Stimulated activated CD4-positive, alpha-beta T cell treated with anti-CD3 and anti-CD28 coated beads, Interleukin-2, amount 100 ng/mL, for 24 hours (primary cell): ENCODE measurements at places on chromosomes 16 and 17.

GRCh38 chr16:1071561-1072225 is 854 bp upstream of the SSTR5 start:
- no peak for DNase-seq

DNA sequence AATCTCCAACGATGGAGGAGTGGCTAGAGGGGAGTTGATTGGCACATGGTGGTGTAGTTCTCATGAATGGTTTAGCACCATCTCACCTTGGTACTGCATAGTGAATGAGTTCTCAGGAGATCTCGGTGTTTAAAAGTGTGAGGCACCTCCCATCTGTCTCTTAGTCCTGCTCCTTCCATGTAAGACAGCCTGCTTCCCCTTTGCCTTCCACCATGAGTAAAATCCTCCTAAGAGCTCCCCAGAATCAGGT is 428.8 kb upstream of the MAF start:
- DNase-seq: no peak

DNA sequence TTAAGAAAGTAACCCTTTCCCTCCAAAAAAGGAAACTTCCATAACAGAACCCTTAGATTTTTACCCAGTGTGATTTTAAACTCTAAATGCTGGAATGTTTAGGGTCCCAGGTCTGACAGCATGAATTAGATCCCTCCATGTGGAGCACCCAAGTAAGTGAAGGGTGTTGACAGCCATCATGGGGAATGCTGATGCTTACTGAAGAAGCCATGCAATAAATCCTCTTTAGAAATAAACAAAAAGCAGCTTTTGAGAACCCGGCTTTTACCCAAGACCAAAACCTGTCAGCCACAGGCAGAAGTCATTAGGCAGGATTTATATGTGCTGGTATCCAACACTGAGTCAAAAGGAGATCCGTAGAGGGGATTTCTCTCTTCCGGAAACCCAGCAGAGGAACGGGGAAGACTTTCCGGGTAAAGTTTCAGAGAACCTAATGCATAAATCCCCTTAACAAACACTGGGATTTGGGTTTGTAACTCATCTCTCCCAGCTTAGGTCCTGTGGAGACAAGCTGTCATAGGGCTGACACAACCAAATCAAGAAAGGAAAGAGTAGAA is 287.5 kb downstream of the IRX3 start:
- DNase-seq: no peak

DNA sequence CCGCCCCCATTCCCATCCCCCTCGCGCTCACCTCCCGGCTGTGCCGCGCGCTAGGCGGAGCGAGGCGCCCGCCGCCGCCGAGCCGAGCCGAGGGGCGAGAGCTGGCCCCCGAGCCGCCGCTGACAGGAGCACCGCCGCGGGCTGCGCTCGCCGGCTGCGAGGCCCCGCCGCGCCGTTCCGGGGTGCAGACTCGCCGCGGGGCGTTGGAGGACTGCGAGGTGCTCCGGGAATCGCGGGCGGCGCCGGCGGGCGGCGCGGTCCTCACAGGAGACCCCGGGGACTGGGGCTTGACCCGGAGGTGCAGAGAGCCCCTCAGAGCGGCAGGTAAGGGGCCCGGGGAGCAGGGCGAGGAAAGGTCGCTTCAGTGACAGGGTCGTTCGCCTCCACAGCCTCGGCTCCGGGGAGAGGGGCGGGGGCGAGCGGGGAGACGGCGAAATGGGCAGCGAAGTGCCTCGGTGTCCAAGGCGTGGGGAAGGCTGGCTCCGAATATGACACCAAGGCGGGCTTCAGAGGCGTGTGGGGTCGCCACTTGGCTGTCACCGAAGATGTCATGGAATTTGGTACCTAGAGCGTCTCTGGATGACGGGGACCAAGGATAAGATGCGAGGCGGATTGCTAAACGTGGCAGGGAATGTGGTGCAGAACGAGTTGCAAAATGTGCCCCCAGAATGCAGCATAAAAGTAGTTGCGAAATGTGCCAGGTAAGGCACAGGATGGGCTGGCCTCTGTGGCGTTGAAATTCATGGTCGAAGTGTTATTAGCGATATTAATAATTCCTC is 580 bp downstream of the TANC2 start:
- DNase-seq: peak; percentile 71

GRCh38 chr16:11208916-11209665 is 46.9 kb downstream of the SOCS1 start:
- DNase-seq: no peak

- peak; percentile 79 for DNase-seq
Observed at GRCh38 chr17:43694081-43694870, 32.6 kb upstream of the MEOX1 start.

- no peak for DNase-seq
Observed at GRCh38 chr17:68288804-68289203, 2.1 kb downstream of the SLC16A6 start.

GRCh38 chr17:185445-186138 is 4.1 kb upstream of the DOC2B start:
- peak; percentile 41 for DNase-seq

GRCh38 chr17:78315355-78316114 is 44.3 kb downstream of the SOCS3 start:
- peak; percentile 69 for DNase-seq

GRCh38 chr17:79826204-79826680 is 13.0 kb downstream of the CBX4 start:
- no peak for DNase-seq

DNA sequence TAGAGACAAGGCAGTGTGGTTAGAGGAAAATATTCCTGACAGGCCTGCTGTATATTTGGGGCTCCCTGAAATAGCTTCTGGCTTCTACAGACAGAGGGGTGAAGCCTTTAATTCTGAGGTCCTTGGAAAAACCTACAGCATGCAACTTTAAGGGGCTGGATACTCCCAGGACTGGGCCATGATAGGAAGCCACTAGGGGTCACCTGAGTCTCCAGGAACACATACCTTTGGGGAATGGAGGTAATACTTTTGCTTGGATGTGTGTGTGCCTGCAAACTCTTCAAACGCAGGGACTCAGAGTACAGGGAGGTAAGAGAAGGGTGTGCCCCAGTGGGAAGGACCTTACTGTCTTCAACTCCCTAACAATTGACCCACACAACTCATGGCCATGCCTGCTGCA is 4.1 kb downstream of the ASIC2 start:
- no peak for DNase-seq

- no peak for DNase-seq
Observed at GRCh38 chr16:17360693-17361122, 110.1 kb downstream of the XYLT1 start.
